Activated T-helper 2 cell treated with anti-CD3 and anti-CD28 coated beads, Interferon-gamma antibody, Interleukin-2, Interleukin-4, amounts not matched to agents 10 μg/mL and 5 μg/mL and 100 μg/mL, durations not matched to agents 14 hours and 24 hours and 36 hours (primary cell): ENCODE measurements at places on chromosomes 2 and 18.

DNA sequence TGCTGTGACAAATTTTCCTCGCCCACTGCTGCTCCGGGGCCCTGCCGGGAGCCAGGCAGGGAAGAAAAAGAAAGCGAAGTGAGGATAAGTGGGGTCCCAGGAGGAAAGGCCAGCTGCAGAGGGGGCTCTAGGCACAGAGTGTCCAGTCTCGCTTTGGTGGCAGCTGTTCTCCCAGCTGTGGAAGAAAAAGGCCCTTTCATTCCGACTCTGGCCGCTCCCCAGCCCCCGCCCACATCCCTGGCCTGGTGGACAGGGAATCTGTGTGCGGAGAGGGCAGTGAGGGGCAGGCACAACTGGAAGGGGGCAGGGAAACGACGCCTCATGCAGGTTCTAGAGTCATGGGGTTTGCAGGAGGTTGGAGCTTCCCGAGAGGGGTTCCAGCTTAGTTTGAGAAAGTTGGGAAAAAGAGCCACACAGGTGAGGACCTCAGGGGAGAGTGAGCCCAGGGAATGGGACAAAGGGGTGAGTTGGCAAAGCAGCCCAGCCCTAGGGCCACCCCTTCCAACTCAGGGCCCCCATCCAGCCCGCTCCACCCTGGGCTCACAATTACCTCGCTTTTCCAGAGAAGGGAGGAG, 1.8 kb downstream of the RTKN start:
- H3K27ac ChIP-seq = no peak overlapping the region
- peaks cover 32% of the 10 kb centered on the region for H3K27me3 ChIP-seq
- H3K4me1 ChIP-seq = peaks cover 10% of the 10 kb centered on the region
- peak overlapping the region; percentile 34 for H3K4me3 ChIP-seq
- no peaks in the 10 kb centered on the region for H3K36me3 ChIP-seq

DNA sequence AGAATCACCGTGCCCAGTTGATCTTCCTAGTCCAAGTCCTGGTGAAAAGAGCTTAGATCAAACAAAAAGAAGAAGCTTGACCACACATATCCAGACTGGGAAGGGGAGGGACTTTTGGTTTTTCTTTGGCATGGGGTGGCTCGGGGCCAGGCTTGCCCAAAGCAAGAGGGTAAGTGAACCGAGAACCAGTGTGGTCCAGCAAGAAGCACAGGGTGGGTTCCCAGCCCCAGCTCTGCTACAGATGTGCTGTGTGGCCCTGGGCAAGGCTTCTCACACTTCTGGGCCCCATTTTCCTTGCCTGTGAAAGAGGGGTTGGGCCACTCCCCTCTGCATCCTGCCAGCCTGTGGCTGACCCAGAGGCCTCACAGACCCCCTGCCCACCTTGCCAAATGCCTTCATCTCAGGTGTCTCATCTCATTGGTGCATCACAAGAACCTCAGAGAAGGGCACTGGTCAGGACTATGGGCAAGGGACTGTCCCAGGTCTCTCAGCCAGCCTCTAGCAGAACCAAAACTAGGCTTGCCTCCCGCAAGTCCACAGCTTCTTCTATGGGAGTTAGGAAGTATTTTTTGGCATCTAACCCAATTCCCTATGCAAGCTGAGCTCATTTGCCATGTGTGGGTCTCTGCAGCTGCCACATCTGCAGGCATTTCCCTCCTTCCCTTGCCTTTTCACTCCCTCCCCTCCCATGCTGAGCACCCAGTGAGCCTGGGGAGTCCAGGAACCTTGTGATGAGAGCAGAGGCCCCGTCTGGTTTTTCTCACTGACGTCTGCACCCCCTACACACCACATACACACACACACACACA, 6.9 kb downstream of the ATP6V1B1 start:
- H3K27me3 ChIP-seq = peaks cover 21% of the 10 kb centered on the region
- H3K36me3 ChIP-seq = no peaks in the 10 kb centered on the region
- peaks cover 7% of the 10 kb centered on the region for H3K4me1 ChIP-seq
- H3K4me3 ChIP-seq = no peak overlapping the region
- DNase-seq = no peak
- H3K27ac ChIP-seq = no peak overlapping the region

GRCh38 chr2:228983700-228984099, 287.4 kb downstream of the PID1 start:
- no peak for DNase-seq
- H3K27me3 ChIP-seq = no peaks in the 10 kb centered on the region
- no peaks in the 10 kb centered on the region for H3K4me1 ChIP-seq

DNA sequence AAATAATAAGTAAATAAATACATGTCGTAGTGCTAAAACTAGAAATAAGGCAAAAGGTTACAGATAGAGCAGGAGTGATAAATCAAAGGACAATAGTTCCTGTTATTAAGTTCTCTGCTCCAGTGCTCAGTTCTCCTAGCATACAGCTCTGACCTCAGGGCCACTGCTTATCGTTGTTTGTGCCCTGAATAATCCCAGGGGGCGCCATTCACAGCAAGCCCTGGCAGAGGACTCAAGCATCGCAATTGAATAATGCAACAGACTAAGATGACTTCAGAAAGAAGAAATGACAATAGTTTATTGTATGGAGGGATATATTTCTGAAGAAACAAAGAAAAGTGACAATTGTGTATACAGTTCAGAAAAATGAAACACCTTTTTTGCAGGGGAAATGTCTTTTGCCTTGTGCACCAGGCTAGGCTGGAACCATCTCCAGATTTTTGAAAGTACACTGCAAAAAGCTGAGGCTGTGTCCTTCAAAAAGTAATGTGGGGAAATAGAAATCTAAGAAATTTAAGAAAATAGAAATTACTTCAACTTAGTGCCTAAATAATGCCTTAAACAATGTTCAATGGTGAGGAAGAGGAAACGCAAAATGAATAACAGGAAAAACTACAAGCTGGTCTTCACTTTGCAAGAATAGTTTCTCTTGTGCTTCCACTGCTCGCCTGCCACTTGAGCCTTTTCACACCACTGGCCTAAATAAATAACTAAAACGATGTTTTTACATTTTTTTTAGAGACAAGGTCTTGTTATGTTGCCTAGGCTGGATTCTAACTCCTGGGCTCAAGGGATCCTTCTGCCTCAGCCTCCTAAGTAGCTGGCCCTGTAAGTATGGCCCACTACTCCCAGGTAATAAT, 19.0 kb upstream of the CCNYL1 start:
- no peaks in the 10 kb centered on the region for H3K36me3 ChIP-seq
- H3K27ac ChIP-seq = no peak overlapping the region
- DNase-seq = no peak
- H3K27me3 ChIP-seq = no peaks in the 10 kb centered on the region

GRCh38 chr18:73793386-73793785, 354.2 kb downstream of the FBXO15 start:
- H3K36me3 ChIP-seq = no peaks in the 10 kb centered on the region
- H3K4me1 ChIP-seq = no peaks in the 10 kb centered on the region
- H3K27me3 ChIP-seq = no peaks in the 10 kb centered on the region
- no peak overlapping the region for H3K27ac ChIP-seq
- no peak for DNase-seq

- DNase-seq = no peak
- H3K27ac ChIP-seq = no peak overlapping the region
- H3K36me3 ChIP-seq = no peaks in the 10 kb centered on the region
- peaks cover 2% of the 10 kb centered on the region for H3K27me3 ChIP-seq
Observed at GRCh38 chr2:99777656-99778290, 288.0 kb upstream of the REV1 start.

- peak overlapping the region; percentile 9 for H3K27ac ChIP-seq
- peaks cover 51% of the 10 kb centered on the region for H3K36me3 ChIP-seq
- H3K4me3 ChIP-seq = no peak overlapping the region
- H3K4me1 ChIP-seq = peaks cover 21% of the 10 kb centered on the region
Observed at GRCh38 chr2:171420728-171421563, 12.8 kb downstream of the METTL8 start.

- H3K27me3 ChIP-seq = peaks cover 16% of the 10 kb centered on the region
- H3K36me3 ChIP-seq = no peaks in the 10 kb centered on the region
- peaks cover 11% of the 10 kb centered on the region for H3K4me1 ChIP-seq
- no peak overlapping the region for H3K4me3 ChIP-seq
- no peak overlapping the region for H3K27ac ChIP-seq
- no peak for DNase-seq
Observed at GRCh38 chr2:12262681-12263436, 453.9 kb upstream of the TRIB2 start.

DNA sequence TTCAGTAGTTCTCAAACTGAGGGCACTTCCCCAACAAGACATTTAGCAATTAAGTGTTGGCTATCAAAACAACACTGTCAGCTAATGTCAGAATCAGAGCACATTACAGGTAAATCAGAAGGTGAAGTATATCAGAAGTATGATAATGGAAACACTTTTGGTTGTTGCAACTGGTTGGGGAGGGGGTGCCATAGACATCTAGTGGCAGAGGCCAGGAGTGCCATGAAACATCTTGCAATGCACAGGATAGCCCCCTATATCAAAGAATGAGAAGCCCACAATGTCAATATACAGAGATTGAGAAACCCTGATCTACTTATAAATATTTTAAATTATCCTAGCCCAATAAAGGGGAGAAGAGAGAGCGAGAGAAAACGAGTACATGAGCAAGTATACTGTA, 4.9 kb upstream of the XPO1 start:
- H3K4me3 ChIP-seq = no peak overlapping the region
- H3K27me3 ChIP-seq = peaks cover 3% of the 10 kb centered on the region
- no peak for DNase-seq

DNA sequence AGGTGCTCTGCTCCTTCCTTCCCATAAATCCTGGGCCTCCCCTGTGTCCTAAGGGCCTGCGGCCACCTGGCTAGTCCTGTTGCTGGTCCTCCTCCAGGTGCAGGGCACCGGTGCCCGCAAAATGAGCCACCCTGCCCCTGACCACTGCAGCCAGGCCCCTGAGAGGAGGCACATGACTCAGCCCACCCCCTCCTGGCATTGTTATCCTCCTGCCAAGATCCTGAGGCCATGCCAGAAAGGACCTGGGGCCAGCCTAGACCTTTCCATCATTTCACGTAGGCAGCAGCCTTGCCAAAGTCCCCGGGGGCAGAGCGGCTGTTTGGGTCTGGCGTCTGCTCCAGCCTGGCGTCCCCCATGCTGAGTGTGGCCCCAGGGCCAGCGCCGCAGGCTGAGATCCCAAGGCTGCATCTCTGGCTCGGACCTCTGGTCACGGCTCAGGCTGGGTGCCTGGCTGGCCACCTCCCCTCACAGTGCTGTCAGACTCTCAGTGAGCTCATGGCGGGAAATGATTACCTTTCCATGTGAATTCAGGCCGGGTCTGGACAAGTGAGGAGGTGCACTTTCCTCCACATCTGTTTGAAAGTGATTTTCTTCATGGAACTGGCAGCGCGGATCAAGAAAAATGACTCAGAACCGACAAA, 81.0 kb downstream of the NDUFA10 start:
- no peak overlapping the region for H3K27ac ChIP-seq
- H3K4me1 ChIP-seq = peaks cover 4% of the 10 kb centered on the region
- no peak for DNase-seq
- no peaks in the 10 kb centered on the region for H3K36me3 ChIP-seq

GRCh38 chr2:127103243-127104165, 3.5 kb downstream of the BIN1 start:
- no peak overlapping the region for H3K4me3 ChIP-seq
- no peak for DNase-seq
- no peak overlapping the region for H3K27ac ChIP-seq
- H3K36me3 ChIP-seq = no peaks in the 10 kb centered on the region
- H3K27me3 ChIP-seq = peaks cover 26% of the 10 kb centered on the region

- no peaks in the 10 kb centered on the region for H3K27me3 ChIP-seq
- H3K4me3 ChIP-seq = no peak overlapping the region
- H3K27ac ChIP-seq = no peak overlapping the region
- no peak for DNase-seq
- H3K4me1 ChIP-seq = no peaks in the 10 kb centered on the region
Observed at GRCh38 chr2:241595600-241596140, 37.1 kb downstream of the BOK start.

DNA sequence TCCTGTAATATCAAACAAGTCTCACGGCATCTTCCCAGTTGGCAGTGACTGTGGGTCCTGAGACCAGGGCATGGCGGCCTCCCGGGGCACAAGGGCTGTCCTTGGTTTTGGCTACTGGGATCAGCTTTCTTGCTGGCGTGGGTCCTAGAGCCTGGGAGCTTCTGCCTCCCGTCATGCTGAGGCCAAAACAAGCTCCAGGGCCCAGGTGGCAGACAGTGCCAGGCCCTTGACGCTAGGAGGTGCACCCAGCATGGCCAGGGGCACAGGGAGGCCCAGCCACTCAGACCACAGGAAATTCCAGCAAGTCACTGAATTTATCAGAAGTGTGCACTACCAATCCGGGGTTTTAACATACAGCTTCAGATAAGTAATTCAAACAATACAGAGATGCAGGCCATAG, 184.7 kb downstream of the EIPR1 start:
- H3K4me3 ChIP-seq = no peak overlapping the region
- no peaks in the 10 kb centered on the region for H3K4me1 ChIP-seq
- no peak overlapping the region for H3K27ac ChIP-seq
- no peak for DNase-seq
- no peaks in the 10 kb centered on the region for H3K27me3 ChIP-seq

GRCh38 chr18:56186319-56186718, 452.1 kb downstream of the TXNL1 start:
- H3K36me3 ChIP-seq = no peaks in the 10 kb centered on the region
- no peak for DNase-seq
- H3K27me3 ChIP-seq = no peaks in the 10 kb centered on the region
- H3K4me1 ChIP-seq = no peaks in the 10 kb centered on the region

- peaks cover 7% of the 10 kb centered on the region for H3K36me3 ChIP-seq
- peak overlapping the region; percentile 43 for H3K4me3 ChIP-seq
- H3K4me1 ChIP-seq = peaks cover 34% of the 10 kb centered on the region
- no peak overlapping the region for H3K27ac ChIP-seq
- no peaks in the 10 kb centered on the region for H3K27me3 ChIP-seq
Observed at GRCh38 chr2:84456156-84456555, 2.9 kb downstream of the SUCLG1 start.

DNA sequence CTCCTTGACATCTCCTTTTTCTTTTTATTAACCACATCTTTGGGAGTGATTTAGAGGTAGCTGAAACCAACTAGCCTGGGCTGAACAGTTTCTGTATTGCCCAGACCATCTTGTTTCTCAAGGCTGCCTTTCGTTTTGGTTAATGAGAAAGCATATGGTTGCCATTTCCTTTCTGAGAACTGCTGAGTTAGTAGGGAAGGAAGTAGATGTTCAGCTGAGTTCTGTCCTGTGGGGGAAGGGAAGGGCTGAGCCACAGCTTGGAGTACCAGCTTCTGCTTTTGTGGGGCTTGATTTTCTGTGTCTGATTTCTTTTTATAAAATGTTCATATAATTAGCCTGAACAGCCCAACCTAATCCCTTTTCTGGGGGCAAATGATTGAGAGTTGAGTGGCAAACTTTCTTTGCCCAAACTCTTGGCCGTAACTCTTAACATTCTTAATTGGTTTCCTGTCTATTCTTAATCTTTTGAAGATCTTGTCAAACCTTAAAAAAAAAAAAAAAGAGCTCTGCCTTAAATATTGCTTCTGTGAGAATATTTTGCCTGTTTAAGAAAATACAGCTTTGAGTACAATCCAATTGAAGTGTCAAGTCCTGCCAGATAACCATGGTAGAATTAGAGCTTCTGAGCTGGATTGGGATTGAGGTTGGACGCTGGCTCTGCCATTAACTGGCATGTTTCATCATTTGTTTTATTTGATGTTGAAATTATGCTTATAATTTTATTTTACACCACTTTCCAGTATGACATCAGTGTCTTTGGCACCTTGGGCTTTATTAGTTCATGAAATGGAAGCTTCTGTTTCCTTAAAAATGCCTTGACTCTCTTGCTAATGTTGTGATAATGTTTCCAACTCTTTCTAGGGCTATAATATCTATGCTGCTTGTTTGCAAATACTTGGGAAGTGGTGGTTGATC, 1.9 kb upstream of the NABP1 start:
- H3K4me3 ChIP-seq = peak overlapping the region; percentile 84
- H3K4me1 ChIP-seq = peaks cover 41% of the 10 kb centered on the region
- H3K27me3 ChIP-seq = no peaks in the 10 kb centered on the region
- peaks cover 29% of the 10 kb centered on the region for H3K36me3 ChIP-seq
- DNase-seq = peak; percentile 66
- peak overlapping the region; percentile 99 for H3K27ac ChIP-seq
